ENCODE measurements at places on chromosomes 2 and 18.

DNA sequence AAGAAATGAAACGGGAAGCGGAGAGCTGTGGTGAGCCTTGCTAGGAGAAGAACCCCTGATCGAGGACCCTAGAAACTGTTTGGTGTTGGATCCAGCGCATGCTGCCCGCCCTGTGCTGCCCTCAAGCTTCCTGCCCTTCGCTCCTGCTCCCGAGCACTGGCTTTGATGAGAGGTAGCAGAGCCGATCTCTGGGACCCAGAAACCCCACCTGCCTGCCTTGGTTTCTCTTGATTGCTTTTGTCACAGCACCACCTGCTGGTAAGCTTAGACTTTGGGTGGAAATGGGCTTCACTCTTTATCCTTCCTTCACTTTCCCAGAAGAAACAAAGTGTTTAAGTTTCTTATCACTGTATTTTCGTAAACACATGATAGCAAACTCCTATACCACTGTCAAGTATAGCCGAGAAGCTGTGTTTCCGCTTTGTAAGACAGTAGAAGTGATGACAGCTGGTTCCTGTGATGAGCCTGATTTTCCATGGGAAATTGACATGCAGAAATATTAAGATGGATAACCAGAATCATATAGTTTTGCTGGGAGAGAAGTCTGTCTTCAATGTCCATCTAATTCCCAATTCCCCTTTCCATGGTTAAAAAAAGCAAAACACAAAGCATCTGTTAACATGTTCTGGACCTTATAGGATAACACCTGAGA is 267.4 kb downstream of the PHLPP1 start:
- no peak for DNase-seq

GRCh38 chr18:79552696-79553095 is 126.9 kb upstream of the CTDP1 start:
- DNase-seq: no peak

- no peak for DNase-seq
Measured at GRCh38 chr2:19623488-19623887, 265.1 kb upstream of the OSR1 start.

DNA sequence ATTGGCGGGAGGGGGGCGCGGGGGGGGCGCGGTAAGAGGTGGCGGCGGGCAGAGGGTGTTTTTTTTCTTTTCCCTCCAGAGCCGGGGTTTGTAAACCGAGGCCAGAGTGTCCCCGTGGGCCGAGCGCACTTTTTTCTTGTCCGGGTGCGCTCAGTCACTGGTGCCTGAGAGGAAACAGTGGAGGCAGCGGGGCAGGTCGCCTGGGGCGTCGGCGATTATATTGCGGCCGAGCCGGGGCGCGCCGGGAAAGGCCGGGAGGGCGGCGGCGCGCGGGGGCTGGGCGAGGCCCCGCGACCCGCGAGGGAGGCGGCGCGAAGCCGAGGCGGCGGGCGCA is 275 bp downstream of the HOXD8 start:
- DNase-seq: no peak

DNA sequence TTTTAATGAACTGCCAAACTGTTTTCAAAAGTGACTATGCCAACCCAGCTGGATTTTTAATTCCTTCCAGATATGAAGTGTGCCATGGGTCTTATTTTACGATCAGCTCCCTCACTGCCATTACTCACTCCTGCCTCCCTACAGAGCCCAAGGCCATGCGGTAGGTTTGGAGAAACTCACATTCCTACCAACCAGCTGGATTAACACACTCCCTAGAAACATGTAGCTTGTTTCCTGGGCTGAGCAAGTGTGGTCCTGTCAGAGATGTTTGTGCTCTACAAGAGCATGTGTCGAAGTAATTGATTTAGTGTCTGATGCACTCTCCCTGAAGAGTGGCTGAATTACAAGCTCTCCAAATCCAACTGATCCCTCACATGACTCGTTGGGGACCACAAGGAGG is 82.5 kb downstream of the SPP2 start:
- no peak for DNase-seq

DNA sequence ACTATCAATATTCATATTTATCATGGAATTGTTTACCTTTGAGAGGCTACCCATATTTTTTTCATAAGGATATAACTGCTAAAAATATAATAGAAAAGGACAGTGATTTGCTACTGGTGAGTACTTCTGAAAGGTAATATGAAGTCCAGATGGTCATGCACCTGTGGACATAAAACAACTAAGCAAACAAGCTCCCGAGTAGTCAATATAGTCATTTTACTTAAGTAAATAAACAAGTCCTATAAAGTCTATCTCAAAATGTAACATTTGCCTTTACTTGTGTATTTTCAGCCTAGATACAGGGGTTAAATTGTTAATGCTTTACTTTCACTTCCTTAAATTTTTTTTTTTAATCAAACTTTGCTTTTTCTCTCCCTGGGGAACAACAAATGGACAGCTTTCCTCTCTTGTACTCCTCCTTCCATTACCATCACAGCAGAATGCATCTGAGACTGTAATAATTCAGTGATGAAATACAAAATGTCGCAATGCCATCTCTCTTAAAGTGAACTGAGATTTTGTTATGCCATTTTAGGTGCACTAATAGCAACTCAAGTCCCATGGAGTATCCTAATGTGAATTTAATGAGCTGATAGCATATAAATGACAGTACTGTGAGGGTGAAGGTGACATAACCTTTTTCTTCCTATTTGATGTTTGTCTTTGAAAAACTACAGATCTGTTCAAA is 1325.4 kb upstream of the ZEB2 start:
- no peak for DNase-seq

- no peak for DNase-seq
Measured at GRCh38 chr2:171957061-171957460, 34.8 kb downstream of the HAT1 start.

DNA sequence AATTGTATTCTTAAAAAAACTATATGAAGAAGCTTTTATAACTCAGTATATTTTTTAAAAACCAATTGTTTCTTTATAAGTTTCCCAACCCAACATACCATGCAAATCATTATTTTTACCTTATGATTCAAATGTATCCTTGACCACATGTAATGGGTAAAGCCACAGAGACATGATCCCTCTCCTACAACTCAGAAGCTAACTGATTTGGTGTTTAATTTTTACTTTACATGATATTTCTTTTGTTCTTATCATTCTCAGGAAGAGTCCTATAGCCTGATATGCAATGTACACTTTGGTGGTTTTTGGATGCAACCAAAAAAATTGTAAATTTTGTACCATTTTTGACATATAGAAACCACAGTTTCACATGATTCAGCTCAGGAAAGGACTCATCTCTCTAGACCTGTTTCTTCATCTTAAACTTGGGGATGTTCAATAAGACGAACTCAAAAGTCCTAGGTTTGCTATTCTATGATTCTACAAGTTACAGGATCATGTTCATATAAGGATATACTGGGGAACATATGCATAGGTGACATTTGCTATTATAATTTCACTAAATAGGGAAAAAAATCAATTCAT is 85.2 kb upstream of the RBBP8 start:
- DNase-seq: no peak

- no peak for DNase-seq
Measured at GRCh38 chr2:18454692-18455235, 105.7 kb downstream of the RDH14 start.

- no peak for DNase-seq
Measured at GRCh38 chr2:205540036-205540435, 142.3 kb upstream of the NRP2 start.
